ENCODE measurements at places on chromosomes 11 and 22.

DNA sequence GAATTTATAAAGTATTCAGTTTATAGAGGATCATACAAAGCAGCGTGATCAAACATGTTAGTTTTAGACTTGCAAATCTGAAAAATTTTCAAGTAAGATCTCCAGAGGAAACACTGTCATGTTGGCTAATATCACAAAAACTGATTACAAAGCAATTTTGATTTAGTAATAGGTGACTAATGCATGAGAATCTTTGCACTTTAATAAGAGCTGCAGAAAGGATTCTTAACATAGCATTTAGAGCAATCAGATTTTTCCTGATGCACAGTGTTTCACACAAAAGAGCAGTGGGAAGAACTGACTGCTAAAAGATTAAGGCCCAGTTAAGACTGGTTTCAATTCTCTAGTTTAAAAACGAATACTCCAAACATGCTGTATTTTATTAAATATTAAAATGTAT, 321.2 kb downstream of the GUCY1A2 start:
- DNase-seq, result peak; percentile 55

- DNase-seq, result no peak
Measured at GRCh38 chr11:126477535-126478305, 122.2 kb downstream of the ST3GAL4 start.

GRCh38 chr11:20004866-20005265, 155.4 kb downstream of the DBX1 start:
- no peak for DNase-seq

GRCh38 chr11:121304759-121305158, 12.2 kb downstream of the SC5D start:
- DNase-seq, result no peak

DNA sequence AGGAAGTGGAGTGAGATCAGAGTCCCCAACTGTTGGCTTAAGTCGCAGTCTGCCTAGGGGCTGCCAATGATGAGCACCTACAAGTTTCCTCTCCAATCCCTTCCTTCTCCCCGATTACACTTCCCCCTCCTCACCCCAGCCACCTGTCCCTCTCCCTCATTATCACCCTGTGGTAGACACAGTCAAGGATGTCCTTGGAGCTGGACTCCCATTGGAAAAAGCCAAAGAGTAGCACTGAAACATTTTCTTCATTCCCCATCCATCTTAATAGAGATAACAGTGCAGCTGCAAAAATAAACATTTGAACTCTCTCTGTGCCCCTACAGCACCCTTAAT, 146.2 kb downstream of the DBX1 start:
- no peak for DNase-seq
